Activated naive CD4-positive, alpha-beta T cell (primary cell): ENCODE measurements at places on chromosomes 12 and 14.

DNA sequence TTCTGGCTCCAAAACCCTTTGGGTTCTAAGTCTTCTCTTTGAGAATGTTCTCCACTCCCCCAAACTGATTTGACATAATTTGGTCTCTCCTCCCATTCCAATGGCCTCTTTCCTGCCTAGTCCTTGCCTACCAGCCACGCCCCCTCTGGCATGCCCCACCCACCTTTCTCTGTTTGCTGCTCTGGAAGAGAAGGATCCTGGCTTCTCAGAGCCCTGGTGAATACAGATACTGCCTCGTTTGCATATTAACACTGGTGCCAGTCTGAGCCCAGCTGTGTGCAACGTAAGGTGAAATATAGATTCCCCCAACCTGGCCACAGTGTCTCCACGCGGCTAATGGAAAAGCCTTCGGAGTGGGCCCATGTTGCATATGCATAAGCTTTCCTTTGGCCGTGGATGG lies 79.7 kb downstream of the PAPOLA start:
- no peak for DNase-seq

DNA sequence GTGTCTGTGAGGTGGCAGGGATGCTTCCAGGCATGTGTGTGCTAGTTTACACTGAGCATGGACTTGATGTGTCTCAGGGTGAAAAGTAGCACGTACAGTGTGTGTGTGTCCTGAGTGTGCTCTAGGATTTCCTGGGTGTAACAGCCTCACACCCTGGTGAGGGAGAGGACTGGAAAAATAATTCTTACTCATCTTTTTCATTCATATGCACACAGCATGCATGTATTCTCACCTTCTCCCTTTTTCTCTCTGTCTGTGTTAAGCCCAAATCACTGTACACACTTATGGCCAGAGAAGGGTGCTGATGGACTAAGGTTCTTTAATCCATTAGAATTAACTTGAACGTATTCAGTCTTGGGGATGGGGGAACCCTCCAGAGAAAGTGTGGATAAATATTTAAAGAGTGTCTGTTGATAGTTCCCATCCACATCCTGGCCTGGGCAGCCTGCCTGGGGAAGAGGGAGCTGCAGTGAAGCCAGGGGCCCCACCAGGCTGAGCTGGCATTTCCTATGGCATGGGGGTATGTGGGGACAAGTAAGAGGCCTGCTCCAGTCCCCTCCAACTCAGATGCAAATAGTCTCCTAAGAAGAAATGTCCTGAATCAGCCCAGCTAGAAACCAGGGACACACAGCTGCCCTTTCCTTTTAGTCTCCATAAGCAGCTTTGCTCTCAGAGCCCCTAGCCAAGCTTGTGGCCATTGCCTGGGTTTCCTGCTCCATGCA lies 1.1 kb upstream of the HOXC8 start:
- no peak for DNase-seq

- no peak for DNase-seq
These were observed 151.1 kb upstream of the PKP2 start for GRCh38 chr12:33047666-33048065.

DNA sequence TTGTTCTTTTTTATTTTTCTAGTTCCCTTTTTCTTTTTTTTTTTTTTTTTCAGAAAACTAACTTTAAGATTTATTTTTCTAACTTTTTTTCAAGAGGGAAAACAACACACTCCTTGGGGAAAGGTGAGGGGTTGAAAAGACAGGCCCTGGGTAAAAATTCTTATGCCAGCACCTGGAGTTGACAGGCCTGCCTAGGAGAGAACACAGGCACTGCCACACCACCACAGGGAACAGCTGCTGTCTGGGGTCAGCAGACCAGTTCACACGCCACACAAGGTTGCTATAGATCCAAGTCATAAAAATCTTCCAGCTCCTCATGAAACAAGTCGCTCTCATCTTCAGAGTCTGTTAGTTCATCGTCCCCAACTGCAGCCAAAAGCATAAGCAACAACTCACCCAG lies 246.4 kb downstream of the C12orf50 start:
- DNase-seq, result no peak

- no peak for DNase-seq
These were observed 18.9 kb downstream of the PYROXD1 start for GRCh38 chr12:21456291-21456780.

- no peak for DNase-seq
These were observed 716.7 kb upstream of the TMEM132C start for GRCh38 chr12:127550271-127550670.

DNA sequence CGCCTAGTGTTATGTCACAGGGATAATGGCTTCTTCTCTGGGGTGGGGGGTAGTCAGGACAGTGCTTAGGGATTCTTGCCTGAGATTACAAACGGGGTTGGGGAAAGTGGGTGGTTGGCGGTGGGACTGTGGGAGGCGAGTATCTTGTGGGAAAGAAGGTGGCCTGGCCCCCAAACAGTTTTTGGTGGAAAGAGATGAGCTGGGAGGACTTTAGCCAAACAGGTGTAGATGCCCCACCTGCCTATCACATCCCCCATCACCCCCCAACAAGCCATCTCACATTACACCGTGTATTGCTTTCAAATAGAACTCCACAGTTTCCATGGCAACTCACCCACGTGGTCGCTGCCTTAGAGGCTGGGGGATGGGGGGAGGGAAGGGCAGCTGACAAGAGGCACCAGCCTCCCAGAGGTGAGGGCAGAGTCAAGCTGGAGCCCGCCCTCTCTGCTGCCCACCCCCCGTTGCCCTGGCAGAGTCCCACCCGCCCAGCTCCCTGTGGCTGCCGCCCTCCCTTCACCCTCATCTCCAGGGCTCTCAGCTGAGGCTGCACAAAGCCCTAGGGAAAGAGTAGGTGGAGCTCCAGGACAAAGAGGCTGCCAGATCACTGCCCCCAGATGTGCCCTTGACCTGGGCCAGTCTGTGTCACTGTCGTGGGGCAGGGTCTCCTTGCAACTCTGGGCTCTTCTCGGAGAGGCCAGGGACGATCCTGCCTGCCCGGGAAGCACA lies 98.3 kb downstream of the LRRC74A start:
- DNase-seq, result no peak

DNA sequence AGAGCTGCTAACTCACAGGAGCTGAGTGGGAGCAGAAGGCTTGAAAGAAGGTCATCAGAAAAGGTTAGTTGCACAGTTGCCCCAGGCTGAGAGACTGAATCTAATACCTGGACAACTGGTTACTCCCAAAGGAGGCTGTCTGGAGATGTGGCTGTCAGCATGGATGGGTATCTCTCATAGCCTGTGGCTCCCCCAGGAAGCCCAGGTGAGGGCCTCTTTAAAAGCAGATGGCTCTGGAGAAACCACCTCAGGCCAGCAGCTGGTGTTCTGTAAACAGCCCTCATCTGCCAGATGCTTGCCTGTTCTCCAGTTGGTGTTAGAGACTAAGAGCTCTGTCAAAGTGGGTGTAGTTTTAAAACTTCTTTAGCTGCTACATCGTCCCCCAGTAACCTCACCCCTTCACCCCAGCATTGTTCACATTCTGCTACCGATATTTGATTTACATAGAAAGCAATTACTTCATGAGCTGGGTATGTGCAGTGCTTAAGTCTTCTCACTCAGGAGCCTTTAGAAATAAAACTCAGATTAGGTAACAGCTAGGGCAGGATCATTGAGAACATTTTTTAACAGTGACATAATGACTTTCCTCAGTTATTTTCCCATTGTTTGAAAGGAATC lies 25.8 kb downstream of the DACT1 start:
- DNase-seq, result no peak

GRCh38 chr12:6765634-6766581 lies at the start of gene PTMS:
TSS of gene PTMS (plus strand) at chr12:6766363. CDS start at chr12:6766706, 343 bp downstream.
- DNase-seq, result no peak
